ENCODE measurements at places on chromosomes 4 and X.

DNA sequence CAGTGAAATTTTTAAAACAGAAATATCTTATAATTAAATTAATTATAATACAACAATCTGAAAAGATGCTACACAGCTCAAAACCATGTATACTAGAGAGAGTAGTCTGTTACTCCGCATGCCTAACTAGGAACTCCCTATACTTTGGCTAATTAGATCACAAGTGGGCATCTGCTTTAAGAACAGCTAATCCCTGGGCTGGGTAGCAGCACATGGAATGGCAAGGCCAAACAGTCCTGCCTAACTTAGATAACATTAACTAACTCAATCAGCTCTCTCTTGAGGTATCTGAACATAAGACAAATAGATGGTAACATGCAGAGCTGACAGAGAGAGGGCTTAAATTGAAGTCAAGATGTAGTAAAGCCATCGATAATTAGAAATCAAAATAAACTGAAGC lies 9.9 kb downstream of the CHIC2 start:
- DNase-seq: no peak

DNA sequence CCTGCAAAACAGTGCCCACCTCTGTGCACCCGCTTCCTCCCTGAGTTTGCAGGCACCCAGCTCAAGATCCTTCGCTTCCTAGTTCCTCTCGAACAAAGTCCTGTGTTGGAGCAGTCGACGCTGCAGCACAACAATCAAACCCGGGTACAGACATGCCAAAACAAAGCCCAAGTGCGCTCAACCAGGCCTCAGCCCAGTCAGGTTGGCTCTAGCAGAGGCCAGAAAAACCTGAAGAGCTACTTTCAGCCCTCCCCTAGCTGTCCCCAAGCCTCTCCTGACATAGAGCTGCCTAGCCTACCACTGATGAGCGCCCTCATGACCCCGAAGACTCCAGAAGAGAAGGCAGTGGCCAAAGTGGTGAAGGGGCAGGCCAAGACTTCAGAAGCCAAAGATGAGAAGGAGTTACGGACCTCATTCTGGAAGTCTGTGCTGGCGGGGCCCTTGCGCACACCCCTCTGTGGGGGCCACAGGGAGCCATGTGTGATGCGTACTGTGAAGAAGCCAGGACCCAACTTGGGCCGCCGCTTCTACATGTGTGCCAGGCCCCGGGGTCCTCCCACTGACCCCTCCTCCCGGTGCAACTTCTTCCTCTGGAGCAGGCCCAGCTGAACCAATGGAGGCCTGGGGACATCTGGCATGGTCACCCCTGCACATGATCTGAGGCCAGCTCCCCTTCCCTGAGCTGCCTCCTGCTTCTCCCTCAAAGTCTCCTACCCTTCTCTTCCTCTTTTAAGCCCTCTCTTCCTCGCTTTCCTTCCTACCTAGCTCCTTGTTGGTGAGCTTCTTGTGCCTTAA lies 6.9 kb downstream of the APEX2 start:
- no peak for DNase-seq

DNA sequence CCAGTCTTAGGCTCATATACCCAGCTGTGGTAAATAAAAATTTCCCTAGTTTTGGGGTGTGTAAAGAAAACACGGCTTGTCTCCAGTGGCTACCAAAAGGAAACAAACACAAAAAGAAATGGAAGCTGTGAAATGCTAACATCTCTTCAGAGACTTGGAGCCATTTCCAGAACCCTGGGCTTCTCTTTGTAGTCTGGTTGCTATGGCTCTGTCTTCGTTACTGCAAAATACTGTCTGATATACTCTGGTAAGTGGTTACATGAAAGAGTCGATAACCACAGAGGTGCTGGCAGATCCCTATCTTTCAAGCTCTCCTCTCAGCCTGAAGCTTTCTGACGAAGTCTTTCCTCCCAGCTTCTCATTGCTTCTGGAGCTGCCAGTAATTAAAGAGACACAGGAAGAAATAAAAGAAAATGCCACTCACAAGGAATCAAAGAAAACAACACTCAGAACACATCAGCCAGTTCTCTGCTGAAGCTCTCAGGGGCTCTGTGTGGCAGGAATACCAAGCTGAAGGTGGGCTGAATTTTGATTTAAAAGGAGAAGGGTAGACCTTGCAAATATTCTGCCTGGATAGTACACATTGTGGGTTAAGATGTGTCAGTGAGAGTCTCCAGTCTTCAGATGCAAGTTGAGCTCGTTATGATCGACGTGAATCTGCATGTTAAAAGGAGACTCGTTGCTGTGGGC lies 107.6 kb upstream of the FAM9C start:
- no peak for DNase-seq

DNA sequence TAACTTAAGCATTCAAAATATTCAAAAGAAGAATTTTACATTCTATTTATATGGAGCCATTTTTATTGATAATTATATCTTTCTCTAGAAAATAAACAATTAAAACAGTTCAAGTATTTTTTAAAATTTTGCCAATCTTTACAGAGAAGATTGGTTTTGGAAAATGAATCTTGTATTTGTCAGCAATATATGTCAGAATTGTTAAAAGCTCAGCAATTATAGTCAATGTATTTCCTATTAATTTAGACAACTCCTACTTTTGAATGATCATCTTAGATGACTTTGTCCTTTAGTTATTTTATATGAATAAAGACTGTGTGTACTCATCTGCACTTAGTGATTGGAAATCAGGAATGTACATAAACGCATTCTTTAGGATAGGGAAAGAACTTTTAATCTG lies 223.9 kb upstream of the MAD2L1 start:
- DNase-seq: no peak

DNA sequence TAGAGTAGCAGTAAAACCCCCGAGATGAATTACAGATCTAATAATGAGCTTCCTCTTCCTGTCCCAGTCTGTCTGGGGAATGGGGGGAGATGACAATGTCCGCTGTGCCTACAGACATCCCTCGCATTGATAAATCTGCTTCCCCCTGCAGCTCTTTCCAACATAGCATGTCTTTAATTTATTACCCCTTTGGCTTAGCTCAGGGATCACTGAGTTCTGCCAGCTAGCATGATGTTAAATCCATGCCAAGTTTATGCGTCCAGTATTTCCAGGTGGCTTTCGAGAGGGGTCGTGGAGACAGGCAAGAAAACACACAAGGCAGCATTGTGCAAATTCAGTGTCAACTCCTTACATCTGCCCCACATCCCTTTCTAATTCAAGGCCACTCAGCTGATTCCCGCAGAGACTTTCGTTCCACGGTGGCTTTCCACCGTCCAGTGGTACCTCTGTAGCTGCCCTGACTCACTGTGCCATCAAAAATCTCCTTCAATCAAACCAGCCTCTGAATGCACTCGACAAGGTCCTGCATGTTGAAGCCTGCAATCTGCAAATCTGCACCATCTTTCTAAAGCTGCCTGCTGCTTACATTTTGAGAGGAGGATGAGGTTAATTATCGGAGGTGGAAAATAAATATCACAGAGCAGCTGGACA lies 75.1 kb downstream of the MXRA5 start:
- DNase-seq: no peak

GRCh38 chrX:153820601-153821000 lies 9.7 kb downstream of the PDZD4 start:
- DNase-seq: no peak

DNA sequence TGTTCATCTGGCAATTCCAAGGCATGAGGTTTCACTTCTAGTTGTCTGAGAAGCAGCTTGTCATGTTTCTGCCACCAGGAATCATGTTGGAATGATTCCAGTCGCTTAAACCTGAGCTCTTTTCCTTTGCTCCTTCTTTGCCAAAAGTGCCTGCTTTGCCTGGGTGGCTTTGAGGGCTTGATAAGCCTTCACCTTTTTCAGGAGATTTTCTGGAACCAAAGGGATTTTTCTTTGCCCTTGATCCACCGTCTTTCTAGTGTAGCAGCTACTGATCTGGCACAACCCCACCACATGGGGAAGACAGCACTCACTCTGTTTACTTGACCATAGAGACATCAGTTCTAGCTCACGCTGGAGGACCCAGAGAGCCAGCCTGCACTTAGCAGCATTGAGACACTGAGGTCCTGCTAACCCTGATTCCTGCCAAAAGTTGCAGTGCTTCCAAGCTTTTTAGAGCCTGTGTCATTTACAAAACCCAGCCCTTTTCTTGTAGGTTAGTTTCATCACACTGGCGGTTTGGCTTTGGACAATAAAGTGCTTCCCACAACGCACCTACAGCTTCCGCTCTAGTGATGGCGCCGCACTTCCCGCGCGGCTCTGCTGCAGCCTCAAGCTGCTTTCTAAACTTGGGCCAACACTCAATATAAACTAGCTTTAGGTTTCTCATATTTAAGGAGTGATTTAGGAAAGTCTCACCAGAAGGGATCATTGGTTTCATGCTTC lies 7.3 kb upstream of the CCNI start:
- no peak for DNase-seq

- no peak for DNase-seq
Observed at GRCh38 chrX:20378233-20378920, 111.7 kb upstream of the RPS6KA3 start.

DNA sequence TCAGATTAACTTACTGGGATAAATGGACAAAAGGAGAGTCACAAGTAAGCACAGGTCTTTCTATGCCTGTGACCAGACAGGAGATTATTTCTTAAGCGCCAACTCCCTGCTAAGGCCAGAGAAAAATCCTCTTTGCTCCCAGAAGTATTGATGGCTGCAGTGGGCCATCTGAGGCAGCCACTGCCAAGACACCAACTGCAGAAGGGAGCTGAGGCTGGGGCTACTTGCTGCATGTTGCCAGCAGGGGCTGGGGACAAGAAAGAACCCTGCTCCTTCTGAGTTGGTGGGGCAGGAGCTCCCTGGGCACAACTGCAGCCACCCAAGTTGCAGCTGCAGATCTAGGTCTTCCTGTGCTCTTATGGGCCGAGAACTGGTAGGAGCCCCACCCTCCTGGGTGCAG lies 1075.3 kb downstream of the PCDH18 start:
- DNase-seq: no peak

DNA sequence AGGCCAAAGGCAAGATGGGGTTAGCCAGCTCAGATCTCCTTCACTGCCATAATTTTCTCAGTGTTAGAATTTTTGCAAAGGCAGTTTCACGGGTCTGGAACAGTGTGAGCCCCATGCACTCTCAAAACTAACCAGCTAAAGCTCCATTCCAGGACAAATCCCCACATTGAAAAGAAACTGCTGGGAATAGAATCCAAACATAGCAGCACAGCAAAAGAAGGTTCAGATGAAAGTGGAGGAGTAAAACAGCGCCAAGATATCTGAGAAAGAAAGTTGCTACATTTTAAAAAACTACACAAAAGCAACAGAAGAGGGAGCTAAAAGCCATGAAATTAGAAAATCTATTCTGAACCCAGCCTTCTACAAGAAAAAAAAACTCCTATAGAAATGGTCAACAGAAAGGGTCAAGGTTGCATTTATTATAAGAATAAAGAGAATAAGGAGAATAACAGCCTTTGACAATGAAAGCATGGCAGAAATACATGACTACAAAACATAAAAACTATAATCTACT lies 39.6 kb upstream of the SLC7A3 start:
- no peak for DNase-seq

DNA sequence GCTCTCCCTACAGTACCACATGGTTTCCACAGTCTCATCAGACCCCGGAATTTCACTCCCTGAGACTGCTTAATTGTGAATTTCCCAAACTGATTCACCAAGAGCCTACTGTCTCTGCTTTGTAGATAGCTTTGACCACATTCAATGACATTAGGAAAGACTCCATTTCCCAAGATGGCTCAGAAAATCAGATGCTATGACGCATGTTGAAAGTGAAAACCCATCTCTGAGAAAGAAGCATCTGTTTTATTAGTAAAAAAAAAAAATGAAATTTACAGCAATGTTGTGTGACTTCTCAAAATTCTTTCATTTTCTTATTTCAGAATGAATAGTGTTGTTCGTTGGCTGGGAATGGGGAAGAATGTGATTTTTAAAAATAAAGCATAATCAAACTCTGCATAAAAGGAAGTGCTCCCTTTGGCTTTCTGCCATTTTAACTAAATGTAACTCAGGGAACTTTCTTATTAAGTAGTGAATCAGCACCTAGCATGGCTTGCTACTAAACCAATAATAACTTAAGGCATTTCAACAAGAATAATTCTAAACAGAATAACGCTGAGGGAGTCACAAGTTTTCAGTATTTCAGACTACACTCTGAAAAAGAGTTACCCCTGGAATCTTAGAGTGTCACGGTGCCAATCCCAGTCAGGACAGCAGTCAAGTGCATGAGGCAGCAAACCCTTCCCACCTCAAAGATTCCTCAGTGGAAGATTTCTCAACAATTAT lies 97.4 kb upstream of the MYOZ2 start:
- no peak for DNase-seq

- no peak for DNase-seq
Observed at GRCh38 chr4:84493092-84493850, 5.8 kb downstream of the NKX6-1 start.

DNA sequence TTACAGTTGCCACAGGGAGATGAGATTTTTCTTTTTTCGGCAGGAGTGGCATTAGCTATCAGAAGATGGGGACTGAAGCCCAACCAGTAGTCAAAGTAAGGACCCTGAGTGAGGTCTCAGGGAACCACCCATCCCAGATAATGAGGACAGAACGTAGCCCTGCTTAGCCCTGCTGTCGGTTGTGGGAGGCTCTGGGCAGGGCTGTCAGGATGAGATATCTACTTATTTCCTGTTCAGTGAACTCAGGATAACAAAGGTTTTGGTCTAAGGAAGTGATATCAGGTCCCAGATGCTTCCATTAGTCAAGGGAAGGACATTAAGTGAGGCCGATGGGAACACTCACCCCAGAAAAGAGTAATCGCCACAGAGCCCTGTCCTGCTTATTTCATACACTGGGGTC lies 2.3 kb downstream of the MAGEB16 start:
- DNase-seq: no peak
